Neural crest cell (in vitro differentiated cells): ENCODE measurements at places on chromosomes 4 and X.

DNA sequence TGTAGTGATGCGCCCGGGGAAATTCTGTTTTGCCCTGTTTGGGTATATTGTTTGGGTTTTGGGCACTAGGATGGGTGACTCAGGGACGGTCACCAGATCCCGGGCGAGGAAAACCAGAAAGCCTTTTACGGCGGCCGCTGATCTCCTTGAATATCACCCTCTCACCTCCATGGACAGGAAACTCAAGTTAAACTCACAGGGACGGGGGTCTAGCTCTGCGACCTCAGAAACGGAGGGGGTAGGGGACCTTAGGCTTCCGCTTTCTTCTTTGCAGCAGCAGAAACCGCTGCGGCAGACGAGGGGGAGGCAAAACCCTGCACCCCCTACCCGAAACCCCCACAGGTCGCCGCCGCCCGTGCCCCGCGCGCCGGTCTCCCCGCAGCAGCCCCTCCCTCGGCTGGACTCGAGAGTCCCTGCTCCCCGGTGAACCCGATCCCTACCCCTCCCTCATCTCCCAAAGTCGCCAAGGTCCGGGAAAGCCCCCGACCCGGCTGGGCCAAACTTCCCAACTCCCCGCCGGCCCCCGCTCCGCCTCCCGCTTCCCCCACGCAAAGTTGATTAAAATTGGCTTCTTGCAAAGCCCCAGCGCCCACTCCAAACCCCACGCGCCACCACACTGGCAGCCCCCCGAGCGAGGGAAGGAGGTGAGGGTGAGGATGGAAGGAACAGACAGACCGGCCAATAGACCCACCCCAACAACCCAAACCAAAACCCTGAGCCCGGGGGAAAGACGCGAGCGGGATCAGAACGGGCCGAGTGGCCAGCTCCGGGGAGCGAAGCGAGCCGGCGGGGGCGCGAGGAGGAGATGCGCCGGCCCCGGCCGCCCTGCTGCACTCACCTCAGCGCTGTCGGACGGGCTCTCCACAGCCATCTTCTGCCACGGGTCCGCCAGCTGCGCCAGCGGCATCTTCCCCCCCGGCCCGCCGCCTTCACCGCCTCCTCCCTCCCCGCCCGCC is 705 bp downstream of the RPS6KA3 start:
- DNase-seq, result peak; percentile 2

GRCh38 chr4:74098427-74098994 is 484 bp downstream of the CXCL2 start:
- DNase-seq, result peak; percentile 9

DNA sequence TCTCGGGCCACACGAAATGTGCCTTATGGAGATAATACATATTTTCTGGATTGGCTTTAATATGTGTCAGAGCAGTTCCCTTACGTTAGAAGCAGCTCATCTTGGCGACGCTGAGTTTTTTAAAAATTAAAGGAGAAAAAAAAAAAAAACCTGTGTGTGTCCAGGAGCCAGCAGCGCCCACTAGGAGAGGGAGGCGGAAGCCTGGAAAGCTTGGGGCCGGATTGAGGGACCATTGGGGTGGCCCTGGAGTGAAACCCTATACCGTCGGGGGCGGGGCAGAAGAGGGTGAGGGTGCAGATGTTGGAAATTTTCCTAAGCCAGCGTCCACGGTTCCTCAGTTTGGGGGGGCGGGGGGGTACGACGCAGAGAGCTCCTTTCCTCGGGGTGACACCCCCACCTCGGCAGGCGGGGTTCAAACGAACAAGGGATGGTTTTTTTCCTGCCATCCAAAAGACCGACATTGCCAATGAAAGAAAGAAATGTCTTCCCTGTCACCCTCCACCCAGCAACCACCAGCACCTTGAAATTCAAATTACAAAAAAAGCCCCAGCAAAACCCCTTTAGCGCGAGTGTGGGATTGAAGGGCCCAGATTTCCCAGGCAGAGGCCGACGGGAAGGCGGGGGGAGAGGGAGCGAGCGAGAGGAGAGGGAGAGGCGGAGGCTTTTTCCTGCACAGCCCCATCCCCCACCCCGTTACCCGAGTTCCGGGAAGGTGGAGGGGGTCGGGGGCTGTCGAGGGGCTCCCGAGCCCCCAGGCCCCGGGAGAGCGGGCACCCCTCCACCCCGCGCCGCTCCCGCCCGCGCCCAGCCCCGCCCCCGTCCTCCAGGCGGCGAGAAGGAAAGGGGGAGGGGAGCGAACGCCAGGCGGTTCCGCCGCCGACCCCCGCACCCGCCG is 859 bp downstream of the SMARCA1 start:
- peak; percentile 46 for DNase-seq

- peak; percentile 13 for DNase-seq
Observed at GRCh38 chrX:130120321-130120731, 10.0 kb upstream of the ELF4 start.

- DNase-seq, result no peak
Observed at GRCh38 chrX:71228063-71228642, 5.1 kb downstream of the GJB1 start.

GRCh38 chr4:151532001-151532708 is 123.2 kb downstream of the FHIP1A start:
- DNase-seq, result no peak

- no peak for DNase-seq
Observed at GRCh38 chrX:47143894-47144625, 442 bp downstream of the NDUFB11 start.

DNA sequence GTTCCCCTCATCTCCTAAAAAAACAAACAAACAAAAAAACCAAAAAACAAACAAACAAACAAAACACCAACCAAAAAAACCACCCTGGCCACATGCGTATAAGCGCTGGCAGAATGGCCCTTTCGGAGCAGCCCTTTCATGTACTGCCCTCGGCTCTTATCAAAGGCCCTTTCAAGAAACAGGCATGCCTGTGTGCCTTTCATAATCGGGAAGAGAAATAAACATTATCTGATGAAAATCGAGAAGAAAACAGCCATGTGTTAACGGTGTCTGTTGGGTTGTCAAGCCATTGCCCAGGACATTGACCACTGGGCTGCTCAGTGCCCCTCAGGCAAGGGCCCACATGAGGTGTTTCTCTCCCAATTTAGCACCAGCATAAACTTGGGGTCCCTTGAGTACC is 68.3 kb downstream of the PJA1 start:
- DNase-seq, result no peak

DNA sequence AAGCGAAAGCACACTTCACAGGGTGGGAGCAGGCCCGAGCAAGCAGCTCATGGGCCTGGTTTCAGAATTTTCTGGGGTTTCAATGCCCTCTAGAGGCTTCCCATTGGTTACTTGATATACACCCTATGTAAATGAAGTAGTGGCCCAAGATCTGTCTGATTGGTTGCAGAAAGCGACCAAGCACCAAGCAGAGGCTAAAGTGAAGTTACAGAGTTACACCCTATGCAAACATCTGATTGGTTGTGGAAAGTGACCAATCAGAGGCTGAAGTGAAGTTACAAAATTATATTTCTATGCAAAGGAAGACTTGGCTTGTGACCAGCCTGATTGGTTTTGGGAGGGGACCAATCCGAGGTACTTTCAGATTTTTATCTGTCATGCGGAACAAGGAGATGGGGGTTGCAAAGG is 8.2 kb downstream of the FHIP1A start:
- DNase-seq, result no peak

DNA sequence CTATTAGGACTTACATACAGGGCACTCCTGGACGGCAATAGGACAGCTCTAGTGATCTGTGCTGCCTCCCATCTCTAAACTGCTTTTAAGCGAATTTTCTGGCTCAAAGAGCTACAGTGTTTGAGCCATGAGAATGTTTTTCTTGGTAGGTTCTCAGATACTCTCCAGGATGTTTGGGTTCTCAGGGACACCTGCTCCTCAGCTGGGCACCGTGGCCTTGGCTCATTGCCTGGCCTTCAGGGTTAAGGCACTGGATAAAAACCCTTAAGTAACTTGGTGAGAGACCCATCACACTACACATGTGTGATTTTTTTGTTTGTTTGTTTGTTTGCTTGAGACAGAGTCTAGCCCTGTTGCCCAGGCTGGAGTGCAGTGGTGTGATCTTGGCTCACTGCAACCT is 38.5 kb upstream of the HERC5 start:
- no peak for DNase-seq

DNA sequence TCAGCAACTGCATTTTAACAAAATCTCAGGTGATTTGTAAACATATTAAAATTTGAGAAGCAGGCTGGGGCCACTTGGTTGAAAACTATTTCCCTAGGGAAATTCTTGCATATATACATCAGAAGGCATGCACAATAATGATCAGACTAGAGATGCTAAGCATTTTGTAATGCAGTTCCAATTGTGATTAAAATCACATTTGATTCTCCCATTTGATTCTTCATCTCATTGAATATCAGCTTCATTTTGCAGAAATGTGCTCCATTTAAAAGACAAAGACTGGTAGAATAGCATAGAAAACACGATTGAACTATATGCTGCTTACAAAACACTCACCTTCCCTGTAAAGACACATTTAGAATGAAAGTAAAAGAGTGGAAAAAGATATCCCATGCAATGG is 32.4 kb upstream of the FHIP1A start:
- DNase-seq, result no peak

DNA sequence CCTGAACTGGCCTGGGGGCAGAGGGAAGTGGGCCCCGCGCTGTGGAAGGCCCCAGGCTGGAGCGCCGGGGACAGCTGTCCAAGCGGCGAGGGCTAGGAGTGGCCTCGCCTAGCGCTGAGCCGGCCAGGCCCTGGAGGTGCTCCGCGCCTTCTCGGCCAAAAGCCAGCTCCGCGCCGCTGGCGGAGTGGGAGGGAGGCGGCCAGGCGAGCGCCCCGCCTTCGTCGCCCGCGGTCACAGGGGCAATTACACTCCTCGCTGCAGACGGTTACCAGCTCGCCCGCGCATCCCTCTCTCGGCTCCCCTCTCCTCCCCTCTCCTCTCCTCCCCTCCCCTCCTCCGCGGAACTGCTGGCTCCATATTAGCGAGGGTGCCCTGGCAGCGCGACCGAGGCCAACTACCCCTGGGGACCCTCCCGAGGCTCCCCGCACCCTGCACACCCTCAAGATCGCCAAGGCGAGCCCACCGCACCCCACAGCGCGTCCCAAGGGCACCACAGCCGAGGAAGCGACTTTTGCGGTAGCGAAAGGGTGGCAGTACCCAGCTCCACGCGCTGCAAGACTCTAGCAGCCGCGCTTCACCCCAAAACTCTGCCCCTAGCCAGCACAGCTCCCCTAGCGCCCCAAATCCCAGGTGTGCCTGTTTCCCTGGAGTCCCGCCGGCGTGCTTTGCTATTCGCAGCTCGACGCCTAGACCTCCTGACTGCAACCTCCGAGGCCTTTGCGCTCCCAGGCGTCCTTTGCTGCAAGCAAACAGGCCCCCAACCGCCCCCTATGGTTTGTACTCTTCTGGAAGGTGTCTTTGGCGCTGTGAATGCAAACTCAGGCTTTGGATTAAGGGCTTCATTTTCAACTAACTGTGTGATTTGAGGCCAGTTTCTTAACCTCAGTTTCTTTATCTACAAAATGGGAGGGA is 91.4 kb downstream of the BCOR start:
- DNase-seq, result no peak

DNA sequence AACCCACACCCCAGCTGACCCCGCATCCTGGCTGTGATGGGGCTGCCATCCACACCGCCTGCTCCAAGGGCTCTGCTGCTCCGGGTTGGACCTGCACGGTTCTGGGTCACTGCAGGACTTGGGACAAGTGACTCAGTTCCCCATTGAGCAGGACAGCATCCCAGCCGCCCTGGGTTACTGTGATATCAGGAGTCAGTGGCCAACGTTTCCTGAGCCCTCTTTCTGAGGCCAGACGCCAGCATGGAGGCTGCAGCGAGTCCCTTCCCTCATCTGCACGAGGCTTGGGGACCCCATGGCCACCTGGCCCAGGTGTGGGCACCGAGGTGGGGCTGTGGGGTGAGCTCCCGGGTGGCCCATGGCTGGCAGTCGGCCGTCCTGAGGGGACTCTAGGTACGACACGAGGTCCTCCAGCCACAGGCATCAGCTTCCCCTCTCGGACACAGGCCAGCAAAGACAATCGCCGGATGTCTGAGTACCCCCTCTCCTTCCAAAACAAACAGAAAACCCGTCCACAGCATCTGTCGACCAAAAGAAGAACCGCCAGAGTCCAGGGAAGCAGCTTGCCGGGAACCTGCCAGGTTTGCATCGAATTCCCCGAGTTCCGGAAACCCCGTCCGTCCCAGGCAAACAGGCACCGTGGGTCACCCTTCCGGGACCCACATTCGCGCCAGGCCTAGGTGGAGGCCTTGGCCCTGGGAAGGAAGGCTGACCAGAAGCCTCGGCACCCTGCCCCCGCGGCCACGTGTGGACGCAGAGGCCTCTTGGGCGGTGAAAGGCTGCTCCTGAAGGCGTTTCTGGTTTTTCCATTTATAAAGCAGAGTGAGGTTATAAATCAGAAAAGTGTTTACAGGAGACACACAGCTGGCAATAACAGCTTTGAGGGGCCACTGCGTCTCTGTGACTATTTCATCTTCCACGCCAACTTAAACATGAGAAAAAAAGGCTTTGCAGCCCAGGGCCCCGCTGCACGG is 136.0 kb downstream of the FAM53A start:
- no peak for DNase-seq

DNA sequence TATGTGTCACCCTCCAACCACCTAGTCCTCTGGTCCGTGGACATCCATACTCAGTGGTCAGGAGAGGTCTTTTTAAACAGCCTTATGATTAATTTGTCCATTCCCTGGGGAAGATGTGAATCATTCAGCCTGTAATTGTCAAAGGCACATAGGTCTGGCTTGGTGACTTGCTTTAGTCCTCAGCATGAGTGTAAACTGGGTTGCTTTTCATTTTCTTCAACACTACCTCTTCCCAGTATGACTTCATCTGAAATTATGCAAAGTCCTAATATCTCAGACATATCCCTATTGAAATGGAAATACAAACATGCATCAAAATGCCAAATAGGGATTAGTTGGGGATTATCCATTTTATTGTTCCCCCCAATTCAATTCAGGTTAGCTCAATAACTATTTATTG is 208.3 kb upstream of the AMOT start:
- no peak for DNase-seq

- no peak for DNase-seq
Observed at GRCh38 chr4:113325876-113326615, 276.6 kb downstream of the ANK2 start.

- no peak for DNase-seq
Observed at GRCh38 chr4:1446502-1447386, 40.5 kb upstream of the NKX1-1 start.

DNA sequence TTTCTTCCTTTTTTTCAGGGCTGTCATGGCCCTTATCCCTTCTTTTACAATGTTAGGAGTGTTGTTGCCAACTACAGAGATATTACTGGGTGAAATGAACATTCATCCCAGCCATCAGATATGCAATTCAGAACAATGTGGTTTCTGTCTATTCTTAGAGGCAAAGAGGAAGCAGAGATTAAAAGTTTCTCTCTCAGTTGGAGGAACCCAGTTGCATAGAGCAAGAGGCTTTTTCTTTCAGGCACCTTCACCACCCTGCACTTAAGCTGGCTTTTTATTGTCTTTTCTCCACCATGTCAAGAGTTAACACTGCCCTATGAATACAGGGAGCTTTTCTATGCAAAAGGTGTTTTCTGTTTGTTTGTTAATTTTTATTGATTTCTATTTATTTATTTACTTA is 1559.6 kb upstream of the IGFBP7 start:
- DNase-seq, result no peak

DNA sequence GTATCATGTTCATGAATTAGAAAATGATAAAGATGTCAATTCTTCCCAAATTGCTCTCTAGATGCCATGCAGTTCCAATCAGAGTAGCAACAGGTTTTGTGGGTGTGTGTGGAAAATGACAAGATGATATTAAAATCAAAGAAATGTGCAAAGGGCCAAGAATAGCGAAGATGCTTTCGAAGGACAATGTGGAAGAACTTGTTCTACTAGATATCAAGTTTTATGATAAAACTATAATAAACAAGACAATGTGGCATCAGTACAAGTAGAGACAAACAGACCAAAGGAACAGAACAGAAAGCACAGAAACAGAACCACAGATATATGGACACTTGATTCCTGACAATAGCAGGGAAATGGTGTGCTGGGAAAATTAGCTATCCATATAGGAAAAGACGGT is 9.0 kb downstream of the TAB3 start:
- DNase-seq, result no peak
